ENCODE measurements at places on chromosomes 3 and 15. TPM values are rescaled to one million over a fixed set of nuclear protein-coding genes. Genes with fewer than 3 reads are reported as not detected.
A peak's percentile ranks its signal among the peaks of the same experiment; 100 is the strongest.

GRCh38 chr3:77690284-77690845, 650.5 kb downstream of the ROBO2 start:
- no peak overlapping the region for H3K4me3 ChIP-seq
- no peaks in the 10 kb centered on the region for H3K27me3 ChIP-seq
- H3K36me3 ChIP-seq: no peaks in the 10 kb centered on the region
- DNase-seq: no peak
- no peaks in the 10 kb centered on the region for H3K4me1 ChIP-seq
- no peak overlapping the region for H3K27ac ChIP-seq

DNA sequence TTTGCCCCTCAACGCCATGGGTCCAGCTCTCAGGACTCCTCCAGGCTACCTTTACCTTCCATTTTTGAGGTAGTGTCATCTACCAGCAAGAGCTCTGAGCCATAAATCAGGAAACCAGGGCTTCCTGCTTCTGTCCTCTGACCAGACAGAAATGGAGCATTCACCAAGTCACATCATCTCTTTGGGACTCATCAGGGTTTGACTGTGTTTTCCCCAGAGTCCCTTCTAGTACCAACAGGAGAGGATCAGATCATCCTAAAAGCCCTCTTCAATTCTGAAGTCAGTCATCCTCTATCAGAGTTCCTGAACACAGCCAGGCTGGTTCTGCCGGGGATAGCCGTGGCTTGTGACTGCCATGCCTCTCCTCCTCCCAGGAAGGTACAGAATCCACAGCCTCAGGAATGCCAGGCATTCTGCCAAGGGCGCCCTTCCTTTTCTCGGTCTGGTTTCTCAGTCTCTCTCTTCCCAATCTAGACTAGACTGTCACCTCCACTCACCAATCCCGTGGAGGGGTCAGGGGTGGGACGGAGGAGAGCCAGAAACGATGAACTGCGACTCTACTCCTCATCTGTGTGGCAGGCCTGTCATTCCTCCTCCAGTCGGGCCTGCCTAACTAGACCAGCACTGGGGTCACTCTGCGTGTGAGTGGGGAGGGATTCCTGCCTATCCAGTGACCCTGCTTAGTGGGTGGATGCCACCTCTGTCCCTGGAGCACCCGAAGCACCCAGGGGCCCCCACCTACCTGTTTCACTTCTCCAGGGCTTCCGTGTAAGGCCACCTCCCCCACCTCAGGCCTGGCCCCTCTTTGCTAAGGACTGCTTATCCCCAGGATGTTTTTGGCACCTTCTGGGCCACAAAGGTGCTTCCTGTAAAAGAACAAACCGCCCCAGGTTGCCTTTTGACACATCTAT, 30.9 kb downstream of the CCNL1 start:
- no peaks in the 10 kb centered on the region for H3K36me3 ChIP-seq
- H3K27me3 ChIP-seq: no peaks in the 10 kb centered on the region
- H3K27ac ChIP-seq: peak overlapping the region; percentile 39

- DNase-seq: no peak
- peaks cover 3% of the 10 kb centered on the region for H3K36me3 ChIP-seq
- no peaks in the 10 kb centered on the region for H3K27me3 ChIP-seq
- no peak overlapping the region for H3K27ac ChIP-seq
- H3K4me1 ChIP-seq: peaks cover 6% of the 10 kb centered on the region
Observed at GRCh38 chr3:126015075-126015474, 46.1 kb downstream of the ROPN1B start.

DNA sequence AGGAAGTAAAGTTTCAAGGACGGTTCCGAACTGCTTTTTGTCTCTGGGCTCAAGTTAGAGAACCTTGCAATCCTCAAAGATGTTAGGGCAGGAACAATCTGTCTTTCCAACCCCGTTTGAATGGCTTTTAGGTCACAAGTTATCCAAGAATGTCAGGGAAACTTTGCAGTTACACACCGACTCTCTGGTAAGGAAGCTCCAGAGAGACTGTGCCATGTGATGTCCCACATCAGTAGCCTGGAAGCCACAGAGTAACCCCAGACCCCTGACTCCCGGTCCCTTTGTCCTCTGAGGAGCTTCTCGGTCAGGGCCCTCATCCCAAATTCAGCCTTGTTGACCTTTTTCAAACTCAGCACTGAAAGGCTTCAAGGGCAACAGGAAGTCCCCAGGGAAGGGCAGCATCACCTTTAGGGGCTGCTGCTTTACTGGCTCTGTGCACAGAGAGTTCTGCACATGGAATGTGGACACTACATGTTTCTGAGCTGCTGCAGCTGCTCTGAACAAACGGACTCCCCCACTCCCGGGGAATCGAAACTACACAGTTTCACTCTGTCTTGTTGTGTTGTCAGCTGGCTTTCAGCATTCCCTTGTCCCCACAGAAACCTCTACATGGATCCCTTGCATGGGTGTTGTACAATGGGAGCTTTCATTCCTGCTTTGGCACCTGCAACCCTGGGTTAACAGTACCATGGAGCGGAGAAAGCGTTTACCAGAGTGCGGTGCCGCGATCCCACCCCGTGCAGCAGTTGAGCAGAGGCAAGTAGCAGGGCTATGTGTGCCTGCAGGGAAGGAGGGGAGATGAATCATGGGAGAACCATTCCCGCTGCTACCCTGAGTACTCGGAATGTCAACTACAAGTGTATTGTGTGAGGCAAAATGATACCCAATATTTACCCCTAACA, 408.2 kb upstream of the THBS1 start:
- no peaks in the 10 kb centered on the region for H3K27me3 ChIP-seq
- peaks cover 17% of the 10 kb centered on the region for H3K4me1 ChIP-seq
- peak overlapping the region; percentile 91 for H3K27ac ChIP-seq
- no peaks in the 10 kb centered on the region for H3K36me3 ChIP-seq

GRCh38 chr3:129461022-129461421, 21.0 kb downstream of the IFT122 start:
- H3K4me1 ChIP-seq: peaks cover 11% of the 10 kb centered on the region
- peak; percentile 81 for DNase-seq
- H3K4me3 ChIP-seq: no peak overlapping the region
- H3K27ac ChIP-seq: no peak overlapping the region
- H3K36me3 ChIP-seq: peaks cover 3% of the 10 kb centered on the region

- peak; percentile 38 for DNase-seq
- H3K27ac ChIP-seq: peak overlapping the region; percentile 89
- peaks cover 31% of the 10 kb centered on the region for H3K36me3 ChIP-seq
Observed at GRCh38 chr15:82540984-82541431, 751 bp upstream of the RPS17 start.

- peaks cover 5% of the 10 kb centered on the region for H3K4me1 ChIP-seq
- no peak overlapping the region for H3K27ac ChIP-seq
- no peaks in the 10 kb centered on the region for H3K36me3 ChIP-seq
- no peaks in the 10 kb centered on the region for H3K27me3 ChIP-seq
Observed at GRCh38 chr3:158506456-158506855, 64.5 kb upstream of the MLF1 start.

DNA sequence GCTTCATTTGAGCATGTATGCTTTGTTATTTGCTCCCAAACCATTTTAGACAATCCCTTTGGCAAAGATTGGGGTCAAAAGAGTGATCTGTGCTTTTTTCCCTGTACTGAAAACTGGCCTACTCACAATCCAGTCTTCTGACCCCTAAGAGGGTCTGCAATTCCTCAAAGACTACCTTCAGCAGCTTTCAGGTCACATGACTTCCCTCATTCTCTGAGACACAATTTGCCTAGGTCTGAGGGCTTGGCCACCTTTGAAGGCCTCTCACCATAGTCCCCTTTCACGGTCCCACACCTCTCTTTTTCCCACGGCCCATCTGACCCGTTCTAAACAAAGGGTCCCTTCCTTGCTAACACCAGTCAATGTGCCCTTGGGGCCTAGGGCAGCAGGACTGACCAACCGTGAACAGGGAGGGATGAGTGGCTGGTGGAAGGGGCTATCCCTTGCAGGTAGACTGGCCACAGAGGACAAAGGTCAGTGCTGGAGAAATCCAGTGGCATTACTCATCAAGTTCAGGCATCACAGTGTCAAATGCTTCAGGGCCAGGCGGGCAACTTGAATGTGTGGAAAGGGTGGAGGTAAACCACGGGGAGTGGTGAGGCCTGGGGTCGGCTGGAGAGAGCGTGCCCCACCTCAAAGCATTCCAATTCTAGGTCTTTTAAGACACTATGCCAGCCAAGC, 10.8 kb downstream of the RASL12 start:
- no peak overlapping the region for H3K4me3 ChIP-seq
- H3K27ac ChIP-seq: no peak overlapping the region
- H3K27me3 ChIP-seq: peaks cover 10% of the 10 kb centered on the region
- H3K36me3 ChIP-seq: no peaks in the 10 kb centered on the region
- peaks cover 11% of the 10 kb centered on the region for H3K4me1 ChIP-seq

DNA sequence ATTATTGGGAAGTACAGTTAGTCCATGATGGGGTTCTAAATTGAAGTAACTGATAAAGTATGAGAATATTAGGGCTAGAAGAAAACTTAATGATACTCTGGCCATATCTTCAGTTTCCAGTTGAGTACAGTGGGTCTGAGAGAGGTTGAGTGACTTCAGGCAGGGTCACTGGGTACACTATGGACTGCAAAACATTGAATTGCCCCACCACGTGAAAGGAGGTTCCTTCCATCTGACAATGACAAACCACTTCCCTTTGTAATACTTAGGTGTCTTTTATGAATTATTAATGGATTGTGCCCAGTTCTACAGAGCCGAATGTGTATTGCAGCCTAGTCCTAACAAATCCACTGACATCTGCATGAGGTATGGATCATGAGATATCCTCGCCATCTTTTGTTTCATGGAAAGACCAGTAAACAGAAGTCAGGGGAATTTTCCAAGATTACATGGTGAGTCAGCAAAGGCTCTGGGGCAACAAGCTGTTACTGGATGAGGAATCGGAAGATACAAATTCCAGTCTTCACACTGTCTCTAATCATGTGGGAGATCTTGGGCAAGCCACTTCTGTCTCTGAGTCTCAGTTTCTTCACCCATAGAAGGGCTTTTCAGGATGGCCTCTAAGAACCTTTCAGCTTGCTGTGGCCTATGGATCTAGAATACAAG, 66.5 kb upstream of the BCL6 start:
- H3K27ac ChIP-seq: peak overlapping the region; percentile 35
- no peaks in the 10 kb centered on the region for H3K36me3 ChIP-seq
- no peak overlapping the region for H3K4me3 ChIP-seq
- H3K4me1 ChIP-seq: peaks cover 5% of the 10 kb centered on the region

GRCh38 chr15:45785897-45786296, 151.1 kb downstream of the SQOR start:
- H3K36me3 ChIP-seq: no peaks in the 10 kb centered on the region
- H3K27ac ChIP-seq: no peak overlapping the region
- no peaks in the 10 kb centered on the region for H3K4me1 ChIP-seq
- H3K4me3 ChIP-seq: no peak overlapping the region

YEATS2 gene
- total RNA-seq: 43.0 TPM

CHRNB4 gene
- total RNA-seq: not detected

ARRDC4 gene
- total RNA-seq: 9.1 TPM

RLBP1 gene
- total RNA-seq: not detected

MUSTN1 gene
- total RNA-seq: not detected

NDN gene
- 40.1 TPM for total RNA-seq
